ENCODE measurements at places on chromosomes 2 and 18.

GRCh38 chr2:241465543-241465942 is 42.8 kb downstream of the STK25 start:
- no peak for DNase-seq

GRCh38 chr2:235811446-235812184 is 317.8 kb downstream of the AGAP1 start:
- no peak for DNase-seq

GRCh38 chr2:110126906-110127305 is 11.3 kb upstream of the MALL start:
- no peak for DNase-seq

- DNase-seq: peak; percentile 86
These were observed 909 bp downstream of the TMEM87B start for GRCh38 chr2:112055730-112056625.

DNA sequence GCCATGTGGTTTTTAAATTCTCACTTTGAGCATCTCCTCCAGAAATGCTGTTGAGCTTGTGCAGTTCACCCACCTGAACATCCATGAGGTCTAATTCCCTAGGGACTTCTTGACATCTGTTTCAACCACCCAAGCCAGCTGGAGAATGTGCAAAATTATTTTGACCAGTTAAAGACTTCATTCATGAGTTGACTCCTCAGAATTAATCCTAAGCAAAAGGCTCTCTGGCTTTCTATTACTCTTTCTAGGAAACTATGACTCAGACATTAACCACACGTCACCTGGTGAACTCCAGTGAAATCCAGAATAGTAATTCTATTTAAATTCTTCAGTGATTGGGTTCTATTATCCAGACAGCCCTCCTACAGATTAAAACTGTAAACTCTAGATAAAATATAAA is 247.5 kb downstream of the NBAS start:
- no peak for DNase-seq

- no peak for DNase-seq
These were observed 157.9 kb downstream of the FMNL2 start for GRCh38 chr2:152492911-152493310.

DNA sequence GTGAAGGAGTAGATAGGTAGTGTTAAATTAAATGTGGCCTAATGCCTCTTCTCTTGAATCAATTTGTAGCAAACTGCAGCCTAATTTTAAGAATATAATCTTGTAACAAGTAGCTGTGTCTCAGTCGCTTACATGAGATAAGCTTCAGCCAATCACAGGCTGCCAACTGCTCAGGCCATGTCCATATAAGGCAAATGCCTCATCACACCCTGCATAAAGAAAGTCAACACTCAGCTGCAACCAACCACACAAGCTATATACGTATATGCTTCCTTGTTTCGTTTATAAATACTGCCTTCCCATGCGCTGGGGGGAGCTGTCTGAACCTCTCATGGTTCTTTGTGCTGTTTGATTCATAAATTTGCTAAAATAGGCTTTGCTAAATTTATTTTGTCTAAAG is 476.3 kb downstream of the TRIB2 start:
- no peak for DNase-seq

- DNase-seq: no peak
These were observed at the start of gene GREB1L for GRCh38 chr18:21242141-21242779. TSS of gene GREB1L (plus strand) at chr18:21242232. CDS start at chr18:21383519, 141,287 bp downstream.

DNA sequence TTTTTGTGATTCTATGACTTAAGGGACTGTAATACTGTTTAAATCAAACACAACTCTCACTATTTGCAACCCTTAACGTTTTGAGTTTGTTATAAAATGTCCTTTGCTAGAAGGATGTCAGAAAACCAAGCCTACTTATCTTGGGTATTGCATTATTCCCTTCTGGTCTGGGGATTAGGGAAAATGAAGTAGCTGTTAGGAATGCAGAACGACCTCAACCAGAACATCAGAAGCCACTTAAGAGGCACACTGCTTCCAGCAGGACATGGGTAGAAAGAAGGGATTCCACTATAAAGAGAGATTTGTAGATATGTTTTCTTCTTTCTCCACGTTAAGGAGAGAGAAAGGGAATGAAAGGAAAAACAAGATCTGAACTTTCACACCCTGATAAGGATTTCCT is 101.2 kb downstream of the SETBP1 start:
- no peak for DNase-seq

GRCh38 chr2:120258196-120258595 is 5.5 kb downstream of the RALB start:
- DNase-seq: no peak

DNA sequence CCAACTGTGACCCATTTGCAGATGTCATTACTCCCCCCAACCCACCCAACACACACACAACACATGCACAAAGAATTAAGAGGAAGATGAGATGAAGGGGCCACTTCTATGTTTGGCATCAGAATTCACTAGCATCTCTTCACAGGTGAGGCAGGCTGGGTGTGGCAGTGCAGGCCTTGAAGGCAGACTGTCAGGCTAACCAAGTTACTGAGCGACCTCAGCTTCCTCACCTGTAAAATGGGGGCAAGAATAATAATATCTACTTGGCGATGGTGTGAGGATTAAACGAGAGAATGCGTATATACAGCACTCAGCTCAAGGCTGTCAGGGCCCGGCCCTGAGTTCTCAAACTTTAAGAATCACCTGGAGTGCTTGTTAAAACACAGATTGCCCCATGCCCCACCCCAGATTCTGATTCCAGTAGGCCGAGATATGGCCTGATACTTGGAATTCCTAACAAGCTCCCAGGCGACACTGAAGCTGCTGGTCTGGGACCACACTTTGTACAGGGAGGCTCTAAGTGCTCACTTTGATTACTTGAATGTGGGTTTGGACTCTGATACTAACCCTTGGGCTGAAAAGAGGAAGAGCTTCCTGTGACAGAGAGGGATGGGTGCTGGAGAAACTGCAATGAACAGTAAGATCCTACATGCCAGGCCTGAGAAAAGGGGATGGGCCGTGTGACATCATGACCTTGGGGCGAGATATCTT is 1.1 kb downstream of the ACTG2 start:
- no peak for DNase-seq

- no peak for DNase-seq
These were observed 128.9 kb upstream of the ASB18 start for GRCh38 chr2:236393101-236393500.

GRCh38 chr18:56321470-56321869 is 316.9 kb downstream of the TXNL1 start:
- DNase-seq: no peak

DNA sequence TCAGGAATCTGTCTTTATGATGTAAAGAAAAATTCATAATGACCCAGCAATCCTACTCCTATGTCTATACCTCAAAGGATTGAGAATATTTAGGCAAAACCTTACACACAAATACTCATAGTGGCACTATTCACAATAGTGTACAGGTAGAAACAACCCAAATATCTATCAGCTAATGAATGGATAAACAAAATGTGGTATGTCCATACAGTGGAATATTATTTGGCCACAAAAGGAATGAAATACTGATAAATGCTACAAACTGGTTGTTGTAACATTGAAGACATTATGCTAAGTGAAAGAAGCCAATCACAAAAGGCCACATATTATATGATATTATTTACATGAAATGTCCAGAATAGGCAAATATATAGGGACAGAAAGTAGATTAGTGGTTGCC is 24.7 kb downstream of the PDK1 start:
- no peak for DNase-seq

DNA sequence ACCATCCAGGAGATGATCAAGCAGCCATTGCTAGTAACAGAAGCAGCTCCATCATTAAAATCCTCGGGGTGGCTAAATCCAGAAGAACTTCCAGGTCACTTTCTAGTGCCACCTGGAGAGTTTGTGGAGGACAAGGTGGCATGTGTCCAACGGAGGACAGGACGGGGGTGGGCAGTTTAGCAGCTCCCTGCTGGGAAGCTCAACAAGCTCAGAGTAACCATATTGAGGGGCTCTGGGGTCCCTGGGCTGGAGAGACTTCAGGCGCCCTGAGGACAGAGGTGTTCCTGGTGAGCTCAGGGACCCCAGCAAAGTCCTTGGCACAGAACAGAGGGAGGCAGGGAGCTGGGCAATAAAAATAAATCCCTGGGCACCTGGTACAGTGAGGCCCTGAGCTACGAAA is 140.0 kb upstream of the FHL2 start:
- DNase-seq: no peak

GRCh38 chr2:48118895-48119294 is 212.6 kb upstream of the FBXO11 start:
- no peak for DNase-seq

- DNase-seq: no peak
These were observed 1.2 kb downstream of the REV1 start for GRCh38 chr2:99488539-99489062.

- no peak for DNase-seq
These were observed 180.6 kb downstream of the IRS1 start for GRCh38 chr2:226618875-226619605.

DNA sequence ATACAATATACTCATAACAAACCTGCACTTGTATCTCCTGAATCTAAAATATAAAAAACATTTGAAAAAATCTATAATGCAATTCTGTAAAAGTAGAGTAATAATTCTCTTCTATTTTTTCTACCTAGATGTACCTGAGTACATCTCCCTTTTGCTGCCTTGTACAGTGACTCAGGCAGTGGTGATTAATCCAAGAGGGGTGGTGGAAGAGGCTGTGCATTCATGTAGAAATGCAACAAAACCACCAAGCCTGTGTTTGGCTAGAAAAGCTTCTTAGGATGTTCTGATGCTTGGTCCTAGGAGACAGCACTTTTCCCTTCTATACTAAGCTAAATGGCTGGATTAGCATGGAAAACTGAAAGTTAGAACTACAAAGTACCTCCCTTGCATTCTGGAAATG is 245.8 kb downstream of the DPP10 start:
- DNase-seq: no peak

- no peak for DNase-seq
These were observed 82.6 kb downstream of the MTA3 start for GRCh38 chr2:42651057-42651456.

DNA sequence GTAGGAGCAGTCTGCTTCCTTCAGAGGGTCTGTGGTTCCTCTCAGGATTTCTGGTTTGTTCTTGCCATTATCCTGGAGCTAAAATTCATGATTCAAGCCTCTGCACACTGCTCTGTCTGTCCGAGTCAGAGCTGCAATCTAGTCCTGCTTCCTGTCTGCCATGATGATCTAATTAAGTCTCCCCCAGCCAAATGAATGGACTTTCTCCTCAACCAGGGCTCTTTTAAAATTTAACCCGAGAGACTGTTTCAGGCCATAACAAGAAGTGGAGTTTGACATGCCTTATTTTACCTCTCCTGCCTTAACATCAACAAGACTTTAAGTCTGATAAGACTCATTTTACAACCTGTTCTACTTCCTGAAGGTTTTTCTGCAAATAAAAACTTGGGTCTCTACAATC is 1009.6 kb upstream of the DDX18 start:
- DNase-seq: no peak

- no peak for DNase-seq
These were observed 24.6 kb downstream of the TMEM127 start for GRCh38 chr2:96241227-96241626.

DNA sequence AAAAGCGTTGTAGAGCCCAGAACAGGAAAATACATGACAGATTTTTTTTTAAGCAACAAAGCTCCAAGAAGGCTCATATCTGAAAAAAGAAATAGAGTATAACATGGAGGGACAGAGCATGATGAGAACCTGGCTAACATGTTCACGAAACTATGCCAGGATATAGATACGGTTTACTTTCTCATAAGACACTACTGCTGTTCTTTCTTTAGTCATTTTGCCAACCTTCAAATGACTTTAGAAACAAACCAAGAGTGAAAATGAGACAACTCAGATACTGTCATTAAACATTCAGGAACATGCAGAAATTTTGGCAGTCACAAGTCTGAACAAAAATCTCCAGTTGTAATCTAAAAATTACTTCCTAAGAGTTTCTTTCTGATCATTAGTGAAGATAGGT is 14.3 kb downstream of the LPIN2 start:
- DNase-seq: no peak

DNA sequence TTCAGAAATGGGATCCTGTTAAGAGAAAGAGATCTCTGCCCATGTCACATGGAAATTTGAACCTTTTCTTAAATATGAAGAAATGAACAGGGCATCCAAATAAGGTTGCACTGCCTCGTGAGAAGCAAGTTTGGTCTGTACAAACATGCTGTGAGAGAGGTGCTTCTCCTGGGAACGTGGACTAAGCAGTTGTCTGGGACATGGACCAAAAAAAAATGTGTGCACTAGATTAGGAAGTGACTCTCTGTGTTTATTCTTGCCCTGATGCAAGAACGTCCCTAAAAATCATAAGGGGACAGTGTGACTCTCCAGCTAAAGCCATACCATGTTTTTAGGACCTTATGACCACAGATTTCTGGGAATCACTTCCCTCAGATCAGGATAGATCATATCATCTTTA is 23.7 kb upstream of the GCG start:
- no peak for DNase-seq

DNA sequence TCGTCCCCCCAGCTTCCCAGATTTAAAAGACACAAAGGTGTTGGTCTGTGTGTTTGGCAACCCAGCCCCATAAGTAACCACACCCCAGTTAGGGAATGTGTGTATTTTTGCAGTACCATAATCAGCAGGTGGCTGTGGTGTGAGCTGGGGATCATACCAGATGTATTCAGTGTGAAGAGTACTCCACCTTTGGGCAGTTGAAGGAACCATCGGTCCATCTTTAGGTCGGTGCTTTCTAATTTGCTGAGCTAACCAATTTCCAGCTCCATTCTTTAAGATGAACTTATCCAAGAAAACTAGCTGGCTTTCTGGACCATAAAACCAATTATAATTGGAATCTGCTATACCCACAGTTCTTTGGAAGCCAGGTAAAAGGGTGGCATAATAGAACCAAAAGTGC is 3.2 kb downstream of the DSEL start:
- DNase-seq: no peak

GRCh38 chr2:32838418-32838817 is 108.3 kb upstream of the LTBP1 start:
- no peak for DNase-seq

- peak; percentile 36 for DNase-seq
These were observed 30.4 kb upstream of the GMCL1 start for GRCh38 chr2:69798909-69799526.

DNA sequence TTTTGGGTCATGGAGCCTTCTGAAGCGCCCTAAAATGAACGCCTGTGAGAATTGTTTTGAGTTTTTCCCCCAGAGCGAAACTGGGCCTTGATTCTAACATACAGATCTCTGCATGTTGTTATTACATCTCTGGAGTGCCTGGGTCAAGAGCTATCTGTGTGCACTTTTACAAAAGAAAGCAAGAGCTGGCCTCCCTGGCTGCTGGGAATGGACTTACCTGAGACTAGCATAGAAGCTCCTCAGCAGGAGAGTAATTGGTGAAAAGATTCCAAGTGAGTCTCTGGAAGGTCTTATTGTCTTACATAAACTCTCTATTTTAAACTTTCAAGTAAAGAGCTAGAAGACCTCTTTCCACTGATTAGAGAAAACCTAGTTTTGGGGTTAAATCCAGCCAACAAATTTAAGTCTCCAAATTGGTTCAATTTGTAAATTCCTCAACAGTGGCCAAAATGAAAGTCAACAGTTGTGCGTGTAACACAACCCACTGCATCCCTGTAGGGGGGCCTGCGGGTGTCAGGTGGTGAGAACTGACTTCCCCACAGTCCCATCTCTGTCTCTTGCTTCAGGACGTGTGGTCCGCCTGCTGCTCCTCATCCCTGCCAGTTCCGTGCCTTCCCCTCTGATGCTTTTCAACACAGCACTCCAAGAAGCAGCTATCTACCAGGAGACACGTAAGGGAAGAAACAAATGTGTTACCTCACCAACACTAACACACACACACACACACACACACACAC is 206.1 kb downstream of the SH3BP4 start:
- no peak for DNase-seq
